ENCODE measurements at places on chromosomes 6 and 20.
A peak's percentile ranks its signal among the peaks of the same experiment; 100 is the strongest.

GRCh38 chr20:36270744-36271638, 34.7 kb downstream of the AAR2 start:
- no peak for DNase-seq

DNA sequence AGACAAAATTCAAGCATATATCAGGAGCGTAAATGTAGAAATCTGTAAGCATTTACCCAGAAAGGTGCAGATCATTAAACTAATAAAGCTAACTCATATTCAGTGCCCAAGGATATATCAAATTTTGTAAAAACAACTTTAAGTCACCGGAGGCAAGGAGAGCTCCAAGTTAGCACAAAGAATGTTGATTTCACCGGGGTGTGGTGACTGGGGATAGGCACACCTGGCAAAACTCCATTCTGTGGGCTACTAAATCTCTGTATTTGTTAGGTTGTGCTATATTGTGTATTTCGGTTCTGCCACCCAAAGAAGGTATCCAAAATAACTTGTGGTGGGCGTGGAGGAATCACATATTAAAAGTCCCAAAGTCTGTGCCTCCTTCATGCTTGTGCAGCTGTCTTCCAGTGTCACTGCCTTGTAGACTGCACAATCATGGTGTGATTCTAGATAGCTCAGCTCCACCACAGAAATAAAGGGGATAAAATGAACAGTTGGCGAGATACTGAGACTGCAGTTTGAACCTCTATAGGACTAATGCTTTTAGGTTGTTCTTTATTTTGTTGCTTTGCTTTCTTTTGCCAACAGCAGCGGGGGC, 111.6 kb downstream of the GMDS start:
- DNase-seq, result no peak

- no peak for DNase-seq
Measured at GRCh38 chr20:62296724-62297448, 5.9 kb upstream of the ADRM1 start.

DNA sequence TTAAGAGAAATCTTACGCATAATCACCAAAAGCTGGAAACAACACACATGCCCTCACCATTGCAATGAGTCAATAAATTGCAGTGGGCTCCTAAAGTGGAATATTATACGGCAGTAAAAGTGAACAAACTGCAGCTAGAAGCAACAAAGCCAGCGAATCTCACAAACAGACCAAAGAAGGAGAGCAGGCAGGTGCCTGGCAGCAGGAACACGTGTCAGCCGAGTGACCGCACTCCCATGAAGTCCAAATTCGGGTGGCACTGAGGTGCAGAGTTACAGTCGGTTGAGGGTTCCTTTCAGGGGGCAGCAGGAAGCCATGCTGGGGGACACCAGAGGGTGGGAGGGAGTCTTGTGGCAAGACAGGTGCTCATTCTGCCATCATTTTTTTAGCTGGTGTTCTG, 313.1 kb downstream of the TAF4 start:
- no peak for DNase-seq

- no peak for DNase-seq
Measured at GRCh38 chr20:34561661-34562060, 3.1 kb downstream of the MAP1LC3A start.

- no peak for DNase-seq
Measured at GRCh38 chr6:29811377-29811776, 16.2 kb upstream of the HLA-G start.

DNA sequence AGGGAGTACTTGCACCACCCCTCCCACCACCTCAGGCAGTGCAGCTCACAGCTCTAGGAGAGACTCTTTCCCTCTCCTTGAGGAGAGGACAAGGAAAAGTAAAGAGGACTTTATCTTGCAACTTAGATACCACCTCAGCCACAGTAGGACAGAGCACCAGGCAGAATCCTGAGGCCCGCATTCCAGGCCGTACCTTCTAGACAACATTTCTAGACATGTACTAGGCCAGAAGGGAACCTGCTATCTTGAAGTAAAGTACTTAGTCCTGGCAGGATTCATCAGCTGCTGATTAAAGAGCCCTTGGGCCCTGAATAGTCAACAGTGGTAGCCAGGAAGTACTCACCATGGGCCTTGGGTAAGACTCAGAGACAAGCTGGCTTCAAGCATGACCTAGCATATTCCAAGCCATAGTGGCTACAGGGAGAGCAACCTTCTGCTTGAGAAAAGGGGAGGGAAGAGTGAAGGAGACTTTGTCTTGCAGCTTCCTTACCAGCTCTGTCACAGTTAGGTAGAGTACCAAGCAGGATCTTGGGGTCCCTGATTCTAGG, 384.4 kb upstream of the RNF217 start:
- DNase-seq, result no peak

DNA sequence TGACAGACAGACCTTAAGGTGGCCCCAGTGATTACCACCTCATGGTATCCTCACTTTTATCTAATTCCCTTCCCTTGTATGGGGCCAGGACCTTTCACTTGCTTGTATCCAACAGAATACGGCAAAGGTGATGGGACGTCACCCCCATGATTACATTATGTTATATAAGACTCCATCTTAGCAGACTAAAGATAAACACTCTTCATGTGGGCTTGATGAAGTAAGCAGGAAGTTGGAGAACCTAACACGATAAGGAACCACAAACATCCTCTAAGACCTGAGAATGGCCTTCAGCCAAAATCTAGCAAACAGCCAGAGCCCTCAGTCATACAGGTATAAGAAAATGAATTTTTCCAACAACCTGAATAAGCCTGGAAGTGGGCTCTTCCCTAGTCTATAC, 8.0 kb downstream of the SLC17A3 start:
- peak; percentile 19 for DNase-seq

- DNase-seq, result peak; percentile 76
Measured at GRCh38 chr6:132734694-132735236, 20.9 kb upstream of the VNN1 start.

GRCh38 chr20:39269493-39270217, 307.5 kb downstream of the DHX35 start:
- no peak for DNase-seq

GRCh38 chr20:37727957-37728634, 34.3 kb downstream of the CTNNBL1 start:
- DNase-seq, result no peak

DNA sequence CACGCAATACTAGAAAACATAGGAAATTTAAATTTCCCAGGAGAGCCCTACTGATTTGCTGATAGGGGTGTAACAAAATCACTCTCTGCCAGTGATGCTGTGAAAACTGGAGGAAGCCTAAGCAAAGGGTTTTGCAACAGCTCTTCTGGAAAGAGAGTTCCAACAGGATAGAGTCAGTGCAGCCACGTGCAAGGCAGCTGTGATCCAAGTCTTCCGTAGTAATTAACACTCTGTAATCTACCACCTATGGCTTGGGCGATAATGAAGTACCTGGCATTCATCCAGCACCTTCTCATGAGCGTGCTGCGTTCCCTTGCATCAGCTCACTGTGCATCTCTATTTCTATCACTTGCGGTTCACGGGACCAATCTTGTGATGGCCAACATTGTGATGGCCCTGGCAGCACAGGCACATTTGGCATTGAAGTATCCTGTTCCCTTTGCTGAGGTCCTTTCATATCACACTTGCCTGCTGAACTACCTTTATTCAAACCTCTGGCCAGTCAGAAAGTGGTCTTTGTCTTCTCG, 48.2 kb downstream of the IRF4 start:
- no peak for DNase-seq

DNA sequence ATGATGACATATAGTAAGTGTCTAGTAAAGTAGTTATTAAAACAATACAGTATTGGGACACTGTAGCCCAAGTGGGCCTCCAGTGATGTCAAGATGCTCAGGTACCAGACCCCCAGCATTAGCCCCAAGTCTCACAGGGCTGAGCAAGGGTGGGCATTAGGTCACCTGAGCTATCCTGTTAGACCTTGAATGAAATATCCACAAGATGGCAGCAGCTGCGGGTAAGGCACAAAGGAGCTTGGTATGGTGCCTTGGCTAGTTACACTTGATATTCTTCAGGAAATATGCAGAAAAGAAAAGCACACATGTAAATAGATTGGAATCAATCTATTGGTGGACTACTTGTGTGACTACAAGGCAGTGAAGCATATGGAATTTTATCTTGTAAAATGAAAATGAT, 701.8 kb upstream of the ADGRB3 start:
- DNase-seq, result peak; percentile 16

GRCh38 chr6:9204171-9204570, 768.8 kb upstream of the SLC35B3 start:
- no peak for DNase-seq

DNA sequence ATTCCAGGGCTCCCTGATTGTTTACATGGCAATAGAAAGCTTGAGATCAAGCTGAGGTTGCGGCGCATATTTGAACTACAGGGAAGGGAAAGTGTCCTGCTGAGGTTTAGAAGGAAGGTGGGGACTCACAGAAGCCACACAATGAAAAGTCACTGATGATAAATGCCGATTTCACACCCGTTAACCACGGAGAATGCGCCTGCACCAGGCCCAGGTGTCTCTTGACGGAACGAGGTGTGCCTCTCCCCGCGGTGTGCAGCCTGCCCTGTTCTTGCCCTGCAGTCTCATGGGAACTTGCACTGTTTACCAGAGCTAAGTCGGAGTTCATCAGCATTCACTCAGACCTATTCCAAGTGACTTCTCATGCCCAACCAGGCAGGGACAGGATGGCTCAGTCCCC, 90.3 kb downstream of the LY86 start:
- no peak for DNase-seq

- DNase-seq, result peak; percentile 48
Measured at GRCh38 chr6:42335896-42336295, 115.8 kb downstream of the TRERF1 start.

DNA sequence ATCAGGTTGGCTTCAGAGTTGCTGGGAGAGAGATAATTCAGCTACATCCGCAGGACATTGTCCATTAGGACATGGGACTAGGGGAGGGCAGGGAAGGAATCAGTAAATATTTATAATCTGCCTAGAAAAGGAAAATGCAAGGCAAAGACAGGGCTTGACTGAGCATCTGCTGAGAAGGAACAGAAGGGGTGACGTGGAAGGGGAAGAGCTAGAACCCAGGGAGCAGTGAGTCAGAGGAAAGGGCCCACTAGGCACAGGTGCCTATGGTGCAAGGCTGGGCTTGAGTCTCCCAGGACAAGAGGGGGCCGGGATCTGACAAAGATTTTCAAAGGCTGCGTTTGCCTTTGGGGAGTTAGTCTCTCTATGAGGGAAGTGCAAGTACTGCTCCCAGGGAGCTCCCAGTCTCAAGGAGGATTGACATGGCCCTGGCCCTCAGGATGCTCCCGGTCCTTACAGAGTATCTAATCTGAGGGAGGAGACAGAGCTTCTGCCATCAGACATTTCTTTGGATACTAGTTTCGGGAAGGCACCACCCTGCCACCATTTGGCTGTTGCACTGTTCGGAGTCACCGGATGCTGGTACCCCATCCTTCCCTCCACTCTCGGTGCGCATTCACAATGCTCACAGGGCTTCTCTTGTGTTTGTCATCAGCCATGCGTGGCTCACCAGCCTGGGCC, 21.9 kb downstream of the VEGFA start:
- DNase-seq, result peak; percentile 37

DNA sequence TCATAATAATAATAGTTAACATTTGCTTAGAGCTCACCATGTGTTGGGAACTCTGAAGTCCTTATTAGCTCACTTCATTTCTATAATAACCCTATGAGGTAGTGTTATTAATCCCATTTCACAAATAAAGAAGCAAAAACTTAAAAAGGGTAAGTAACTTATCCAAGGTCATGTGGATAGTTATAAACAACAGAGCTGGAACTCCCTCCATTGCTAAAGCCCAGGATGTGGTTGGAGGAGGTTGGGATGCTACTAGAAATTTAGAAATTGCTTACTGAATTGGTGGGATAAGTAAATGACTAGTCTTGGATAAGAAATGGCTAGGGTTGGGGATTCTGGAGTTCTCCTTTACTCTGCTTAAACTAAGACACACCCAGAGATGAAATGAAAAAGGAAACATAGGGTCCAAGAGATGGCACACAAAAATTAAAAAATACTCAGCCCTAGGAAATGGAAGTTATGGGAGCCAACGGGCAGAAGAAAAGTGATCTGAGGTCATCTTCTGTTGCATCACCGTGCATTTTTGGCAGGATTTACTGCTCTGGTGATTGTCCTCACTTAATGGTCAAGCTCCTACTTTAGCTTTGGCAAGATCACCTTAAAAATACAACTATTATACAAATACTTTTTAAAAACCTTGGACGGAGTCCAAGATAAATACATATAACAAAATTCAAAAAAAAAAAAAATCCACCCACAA, 7.7 kb upstream of the CLIC5 start:
- no peak for DNase-seq

GRCh38 chr6:12269110-12269509, 21.1 kb upstream of the EDN1 start:
- peak; percentile 73 for DNase-seq

DNA sequence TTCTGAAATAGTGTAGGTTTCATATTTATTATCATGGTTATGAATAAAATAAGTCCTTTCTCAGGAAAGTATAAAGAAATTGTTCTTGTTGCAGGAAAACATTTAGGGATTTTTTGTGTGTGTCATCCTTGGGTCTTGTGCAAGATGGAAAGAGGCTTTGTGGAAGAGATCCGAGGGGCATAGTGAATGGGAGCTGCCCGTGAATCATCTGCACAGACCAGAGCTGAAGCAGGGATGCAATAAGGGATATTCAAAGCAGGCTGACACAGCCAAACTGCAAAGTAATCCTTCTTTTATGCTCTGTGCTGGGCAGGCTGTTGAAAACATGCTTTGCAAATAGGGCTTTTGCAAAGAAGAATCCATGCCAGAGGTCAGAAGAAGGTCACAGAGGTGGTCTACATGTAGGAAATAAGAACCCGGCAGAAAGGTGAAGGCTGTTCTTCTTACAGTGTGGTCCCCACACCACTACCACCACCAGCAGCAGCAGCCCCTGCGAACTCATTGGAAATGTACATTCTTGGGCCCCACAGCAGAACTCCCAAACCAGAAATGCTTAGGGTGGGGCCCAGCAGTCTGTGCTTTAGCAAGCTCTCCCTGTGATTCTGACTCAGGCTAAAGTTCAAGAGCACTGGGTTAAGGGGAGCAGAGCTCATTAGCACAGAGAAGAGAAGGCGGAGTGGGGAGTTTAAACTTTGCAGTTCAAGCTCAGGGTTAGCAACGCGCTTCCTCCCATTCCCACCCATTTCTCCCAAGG, 237.6 kb downstream of the QKI start:
- no peak for DNase-seq

DNA sequence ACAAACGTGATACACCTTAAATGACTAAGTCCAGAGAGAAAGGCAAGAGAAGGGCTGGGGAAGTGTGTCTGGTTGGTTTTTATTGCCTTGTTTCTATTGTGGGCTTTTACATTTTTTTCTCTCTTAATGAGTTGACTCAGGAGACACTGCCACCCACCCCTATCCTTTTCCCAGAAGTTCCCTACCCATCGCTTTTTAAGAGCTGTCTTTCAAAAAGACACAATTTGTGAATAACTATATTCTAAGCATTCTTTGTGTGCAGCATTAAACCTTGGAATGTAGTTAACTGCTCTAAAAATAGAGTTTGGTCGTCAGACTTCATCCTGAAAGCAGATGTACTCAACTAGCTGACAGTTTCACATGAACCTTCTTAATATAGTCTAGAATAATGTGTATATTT, 174.9 kb downstream of the ISM1 start:
- no peak for DNase-seq

GRCh38 chr20:3352202-3352601, 55.3 kb downstream of the DNAAF9 start:
- DNase-seq, result no peak
